ENCODE measurements at places on chromosomes 4 and X. TPM values are rescaled to one million over a fixed set of nuclear protein-coding genes. Genes with fewer than 3 reads are reported as not detected.

- no peaks in the 10 kb centered on the region for H3K4me1 ChIP-seq
- no peak overlapping the region for H3K27ac ChIP-seq
- H3K4me3 ChIP-seq, result no peak overlapping the region
- H3K36me3 ChIP-seq, result no peaks in the 10 kb centered on the region
Observed at GRCh38 chr4:99587803-99588202, 13.2 kb downstream of the MTTP start.

DNA sequence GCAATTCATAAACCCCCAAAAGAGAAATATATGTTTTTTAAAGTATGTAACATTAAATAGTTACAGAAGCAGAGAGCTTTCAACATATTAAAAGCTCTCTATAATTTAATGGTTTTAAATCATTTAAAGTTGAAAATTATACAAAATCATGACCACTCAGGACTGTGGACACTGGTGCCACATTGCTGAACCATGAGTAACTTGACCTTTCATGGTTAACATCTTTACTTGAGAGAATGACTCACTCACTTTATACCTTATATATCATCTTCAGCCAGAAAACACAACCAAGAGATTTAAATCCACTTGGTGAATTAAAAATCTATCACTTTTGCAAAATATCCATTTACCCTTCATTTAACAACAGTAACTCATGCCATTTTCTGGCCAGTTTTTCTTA lies 584.3 kb upstream of the SMIM31 start:
- DNase-seq, result no peak
- no peak overlapping the region for H3K27ac ChIP-seq
- no peak overlapping the region for H3K4me3 ChIP-seq

GRCh38 chr4:101020956-101021355 lies 326.4 kb downstream of the PPP3CA start:
- peaks cover 19% of the 10 kb centered on the region for H3K4me1 ChIP-seq
- H3K4me3 ChIP-seq, result no peak overlapping the region
- H3K36me3 ChIP-seq, result no peaks in the 10 kb centered on the region
- no peak overlapping the region for H3K27ac ChIP-seq

- H3K4me3 ChIP-seq, result no peak overlapping the region
- H3K27me3 ChIP-seq, result peaks cover 71% of the 10 kb centered on the region
- no peaks in the 10 kb centered on the region for H3K36me3 ChIP-seq
- H3K27ac ChIP-seq, result no peak overlapping the region
- H3K4me1 ChIP-seq, result no peaks in the 10 kb centered on the region
- DNase-seq, result no peak
Observed at GRCh38 chr4:46387956-46388355, 2.0 kb downstream of the GABRA2 start.

GRCh38 chr4:47068986-47069385 lies 37.6 kb downstream of the GABRB1 start:
- H3K4me1 ChIP-seq, result peaks cover 13% of the 10 kb centered on the region
- no peak overlapping the region for H3K4me3 ChIP-seq
- no peaks in the 10 kb centered on the region for H3K27me3 ChIP-seq
- H3K36me3 ChIP-seq, result no peaks in the 10 kb centered on the region
- DNase-seq, result no peak

DNA sequence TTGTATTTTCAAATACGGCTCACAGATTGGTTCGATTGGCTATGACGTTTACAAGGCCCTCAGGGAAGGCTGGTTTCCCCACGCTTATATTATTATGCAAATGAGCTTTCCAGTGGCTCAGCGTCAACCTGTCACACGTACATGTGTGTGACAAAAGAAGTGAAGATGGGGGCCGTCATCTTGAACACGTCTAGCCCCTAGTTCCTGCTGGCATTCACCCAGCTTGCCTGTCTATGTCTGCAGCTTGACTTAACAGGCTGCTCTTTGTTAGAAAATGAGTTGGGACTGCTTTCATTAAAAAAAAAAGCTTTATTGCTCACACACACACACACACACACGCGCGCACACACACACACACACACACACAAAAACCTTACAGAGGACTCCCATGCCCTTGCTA lies 283.6 kb upstream of the CTSO start:
- no peak overlapping the region for H3K27ac ChIP-seq
- no peak overlapping the region for H3K4me3 ChIP-seq
- DNase-seq, result no peak

GRCh38 chr4:152663203-152664066 lies 16.4 kb downstream of the TMEM154 start:
- H3K4me1 ChIP-seq, result no peaks in the 10 kb centered on the region
- no peaks in the 10 kb centered on the region for H3K36me3 ChIP-seq
- H3K4me3 ChIP-seq, result no peak overlapping the region

DNA sequence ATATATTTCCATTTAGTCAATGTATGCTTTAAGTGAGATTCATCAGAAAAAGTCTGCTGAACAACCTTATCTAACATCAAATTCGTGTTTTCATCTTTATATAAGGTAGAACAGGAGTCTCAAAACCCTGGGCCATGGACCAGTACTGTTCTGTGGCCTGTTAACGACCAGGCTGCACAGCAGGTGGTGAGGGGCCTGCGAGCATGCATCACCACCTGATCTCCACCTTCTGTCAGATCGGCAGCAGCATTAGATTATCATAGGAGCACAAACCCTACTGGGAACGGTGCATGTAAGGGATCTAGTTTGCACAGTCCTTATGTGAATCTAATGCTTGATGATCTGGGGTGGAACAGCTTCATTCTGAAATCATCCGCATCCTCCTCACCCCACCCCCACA lies 3.2 kb downstream of the CTSO start:
- H3K27me3 ChIP-seq, result no peaks in the 10 kb centered on the region
- H3K4me3 ChIP-seq, result no peak overlapping the region
- no peaks in the 10 kb centered on the region for H3K4me1 ChIP-seq
- no peak overlapping the region for H3K27ac ChIP-seq
- no peaks in the 10 kb centered on the region for H3K36me3 ChIP-seq
- DNase-seq, result peak; percentile 11

GRCh38 chrX:53280331-53281320 lies 758 bp downstream of the IQSEC2 start:
- no peak overlapping the region for H3K27ac ChIP-seq
- H3K4me3 ChIP-seq, result peak overlapping the region; percentile 31
- peak; percentile 27 for DNase-seq
- peaks cover 6% of the 10 kb centered on the region for H3K4me1 ChIP-seq

GRCh38 chr4:15493411-15493810 lies 23.7 kb downstream of the CC2D2A start:
- no peak overlapping the region for H3K27ac ChIP-seq
- DNase-seq, result no peak
- H3K27me3 ChIP-seq, result no peaks in the 10 kb centered on the region
- H3K36me3 ChIP-seq, result no peaks in the 10 kb centered on the region

DNA sequence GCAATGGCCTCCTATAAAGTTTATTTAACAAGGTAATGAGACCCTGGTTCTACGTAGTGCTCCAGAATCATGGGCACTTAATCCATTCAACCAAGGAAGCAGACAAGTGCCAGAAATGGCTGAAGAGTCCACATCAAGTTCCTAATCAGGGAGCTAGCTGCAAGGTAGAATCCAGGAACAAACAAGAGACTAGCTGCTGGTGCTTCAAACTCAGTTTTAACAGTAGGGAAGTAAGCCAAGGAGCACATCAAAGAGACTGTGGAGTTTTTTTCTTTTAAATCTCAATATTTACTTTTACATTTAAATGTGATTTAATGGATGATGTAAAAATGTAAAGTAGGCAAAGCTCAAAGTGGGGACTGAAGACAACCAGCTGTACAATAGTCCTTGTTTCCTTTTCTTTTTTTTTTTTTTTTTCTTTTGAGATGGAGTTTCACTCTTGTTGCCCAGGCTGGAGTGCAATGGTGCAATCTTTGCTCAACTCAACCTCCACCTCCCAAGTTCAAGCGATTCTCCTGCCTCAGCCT lies 630.4 kb downstream of the CCSER1 start:
- H3K4me1 ChIP-seq, result no peaks in the 10 kb centered on the region
- H3K36me3 ChIP-seq, result no peaks in the 10 kb centered on the region
- no peak for DNase-seq
- H3K27me3 ChIP-seq, result no peaks in the 10 kb centered on the region
- H3K4me3 ChIP-seq, result no peak overlapping the region

DNA sequence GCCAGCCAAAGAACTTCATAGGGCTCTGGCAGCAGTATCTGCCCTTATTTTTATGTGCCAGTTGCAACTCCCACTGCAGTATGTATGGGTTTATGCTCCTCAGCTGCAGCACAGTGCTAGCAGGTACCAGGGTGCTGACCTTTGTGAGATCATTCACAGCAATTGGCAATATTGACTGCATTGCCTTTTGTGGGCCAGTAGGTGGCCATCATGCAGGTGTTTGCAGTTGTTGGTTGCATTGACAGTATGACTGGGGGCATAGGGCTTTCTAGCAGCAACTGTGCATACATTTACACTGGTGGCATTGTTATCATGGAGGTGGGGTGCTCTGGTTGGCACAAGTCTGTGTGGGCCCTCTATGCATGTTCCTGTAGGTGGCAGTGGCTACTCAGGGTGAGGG lies 42.5 kb downstream of the FAAH2 start:
- no peaks in the 10 kb centered on the region for H3K4me1 ChIP-seq
- no peaks in the 10 kb centered on the region for H3K36me3 ChIP-seq
- no peaks in the 10 kb centered on the region for H3K27me3 ChIP-seq

- no peak overlapping the region for H3K27ac ChIP-seq
- H3K4me3 ChIP-seq, result no peak overlapping the region
- peak; percentile 42 for DNase-seq
- H3K4me1 ChIP-seq, result no peaks in the 10 kb centered on the region
- H3K27me3 ChIP-seq, result no peaks in the 10 kb centered on the region
- no peaks in the 10 kb centered on the region for H3K36me3 ChIP-seq
Observed at GRCh38 chrX:107677501-107677901, 49.2 kb downstream of the PRPS1 start.

DNA sequence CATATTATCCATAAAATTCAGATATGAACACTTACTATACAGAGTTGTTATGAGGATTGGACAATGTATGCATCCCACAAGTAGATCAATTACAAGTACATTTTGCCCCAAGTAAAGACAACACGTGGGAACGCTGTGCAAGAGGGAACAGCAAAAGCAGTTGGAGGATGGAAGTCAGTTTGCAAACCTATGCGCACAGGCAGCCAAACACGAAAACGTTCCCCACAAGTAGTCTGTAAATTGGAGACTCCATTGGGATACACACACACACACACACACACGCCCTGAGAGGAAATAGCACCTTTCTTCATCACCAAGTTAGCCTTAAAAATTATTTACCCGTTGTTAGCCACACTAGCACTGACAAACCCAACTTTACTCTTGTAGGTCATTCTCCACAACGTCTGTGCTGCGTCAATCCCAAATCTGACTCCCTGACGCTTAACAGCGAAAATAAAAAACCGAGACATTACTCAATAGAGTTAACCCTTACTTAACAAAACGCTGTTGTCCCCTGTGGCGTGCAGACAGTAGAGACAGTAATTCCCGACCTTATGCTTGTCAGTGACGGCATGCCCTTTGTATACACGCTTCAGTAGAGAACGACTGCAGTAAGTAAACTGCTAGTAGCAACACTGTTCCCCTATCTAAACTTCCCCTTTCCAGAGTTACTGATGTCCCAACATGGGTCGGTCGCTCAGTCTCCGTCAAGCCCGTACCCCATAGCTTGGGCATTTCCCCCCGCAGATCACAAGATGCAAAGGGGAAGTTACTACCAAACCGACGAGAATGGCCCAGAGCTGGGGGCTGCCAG lies 730 bp downstream of the MANBA start:
- H3K27me3 ChIP-seq, result no peaks in the 10 kb centered on the region
- DNase-seq, result peak; percentile 74
- peaks cover 7% of the 10 kb centered on the region for H3K4me1 ChIP-seq
- H3K36me3 ChIP-seq, result no peaks in the 10 kb centered on the region
- peak overlapping the region; percentile 71 for H3K4me3 ChIP-seq

- H3K27me3 ChIP-seq, result no peaks in the 10 kb centered on the region
- H3K4me1 ChIP-seq, result no peaks in the 10 kb centered on the region
- H3K4me3 ChIP-seq, result no peak overlapping the region
- H3K36me3 ChIP-seq, result no peaks in the 10 kb centered on the region
Observed at GRCh38 chr4:27624749-27625148, 764.1 kb downstream of the STIM2 start.

DNA sequence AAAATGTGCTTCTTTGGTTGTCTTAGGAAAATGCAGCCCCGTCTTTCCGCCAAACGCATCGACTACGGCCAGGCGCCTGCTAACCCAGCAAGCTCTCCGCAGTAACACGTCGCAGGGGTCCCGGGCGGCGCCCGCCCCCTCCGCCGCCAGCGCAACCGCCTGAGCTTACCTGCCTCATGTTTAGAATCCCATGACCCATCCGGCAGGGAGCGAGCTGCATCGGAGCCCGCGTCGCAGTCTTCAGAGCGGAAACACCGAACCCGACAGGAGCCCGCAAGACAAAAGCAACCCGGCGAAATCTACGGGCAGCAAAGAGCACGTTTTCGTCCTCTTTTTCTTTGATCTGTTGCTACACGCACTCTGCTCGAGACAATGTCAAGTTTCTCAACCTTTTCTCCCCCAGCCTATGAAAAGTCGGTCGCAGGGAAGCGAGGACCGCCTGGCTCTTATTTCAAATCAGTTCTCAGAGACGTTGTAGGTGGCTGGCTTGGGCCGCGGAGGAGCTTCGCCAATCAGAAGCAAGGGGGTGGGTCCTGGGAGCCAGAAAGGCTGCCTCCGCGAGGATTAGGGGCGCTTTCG lies at the start of gene MID1:
Gene MID1, minus strand, starts transcription at position 465 of the 579 bp plus-strand sequence. CDS start 53,038 bp downstream, outside the sequence.
- peaks cover 30% of the 10 kb centered on the region for H3K4me1 ChIP-seq
- H3K4me3 ChIP-seq, result peak within 1 kb of the TSS; percentile 61
- no peaks in the 10 kb centered on the region for H3K27me3 ChIP-seq
- H3K36me3 ChIP-seq, result no peaks in the 10 kb centered on the region
- peak within 1 kb of the TSS; percentile 42 for H3K27ac ChIP-seq
- peak; percentile 89 for DNase-seq

DNA sequence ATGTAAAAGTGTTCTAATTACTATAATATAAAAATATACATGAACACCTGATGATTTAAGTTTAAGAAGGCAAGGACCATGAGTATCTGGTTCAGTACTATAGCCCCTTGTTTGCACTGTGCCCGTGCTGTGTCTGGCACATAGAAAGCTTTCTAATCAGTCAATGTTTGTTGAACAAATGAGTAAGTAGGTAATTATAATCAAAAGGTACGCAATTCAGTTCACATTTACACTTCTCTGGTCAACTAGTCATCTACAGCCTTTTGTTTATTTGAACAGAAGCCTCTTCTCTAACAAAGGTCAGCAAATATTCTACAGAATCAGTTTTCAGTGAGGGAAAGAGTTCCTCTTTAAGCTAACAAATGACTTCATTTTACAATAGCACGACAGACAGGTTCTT lies 523.3 kb downstream of the SMARCA1 start:
- H3K27me3 ChIP-seq, result no peaks in the 10 kb centered on the region
- H3K36me3 ChIP-seq, result no peaks in the 10 kb centered on the region
- H3K4me3 ChIP-seq, result no peak overlapping the region
- no peak for DNase-seq

RAPGEF2 gene
- 70.4 TPM for total RNA-seq

NEIL3 gene
- 21.3 TPM for total RNA-seq

RNF175 gene
- 34.6 TPM for total RNA-seq

PABPC4L gene
- 1.6 TPM for total RNA-seq

LDB2 gene
- 24.3 TPM for total RNA-seq

FRMD7 gene
- not detected for total RNA-seq

HSFX4 gene
- not detected for total RNA-seq

KLB gene
- total RNA-seq, result not detected

PRRG1 gene
- 8.7 TPM for total RNA-seq

Data from neural progenitor cell (in vitro differentiated cells).